Upper lobe of left lung (tissue), 6 donors: ENCODE measurements at places on chromosomes 13 and 19.
A peak's percentile ranks its signal among the peaks of the same experiment; 100 is the strongest.

DNA sequence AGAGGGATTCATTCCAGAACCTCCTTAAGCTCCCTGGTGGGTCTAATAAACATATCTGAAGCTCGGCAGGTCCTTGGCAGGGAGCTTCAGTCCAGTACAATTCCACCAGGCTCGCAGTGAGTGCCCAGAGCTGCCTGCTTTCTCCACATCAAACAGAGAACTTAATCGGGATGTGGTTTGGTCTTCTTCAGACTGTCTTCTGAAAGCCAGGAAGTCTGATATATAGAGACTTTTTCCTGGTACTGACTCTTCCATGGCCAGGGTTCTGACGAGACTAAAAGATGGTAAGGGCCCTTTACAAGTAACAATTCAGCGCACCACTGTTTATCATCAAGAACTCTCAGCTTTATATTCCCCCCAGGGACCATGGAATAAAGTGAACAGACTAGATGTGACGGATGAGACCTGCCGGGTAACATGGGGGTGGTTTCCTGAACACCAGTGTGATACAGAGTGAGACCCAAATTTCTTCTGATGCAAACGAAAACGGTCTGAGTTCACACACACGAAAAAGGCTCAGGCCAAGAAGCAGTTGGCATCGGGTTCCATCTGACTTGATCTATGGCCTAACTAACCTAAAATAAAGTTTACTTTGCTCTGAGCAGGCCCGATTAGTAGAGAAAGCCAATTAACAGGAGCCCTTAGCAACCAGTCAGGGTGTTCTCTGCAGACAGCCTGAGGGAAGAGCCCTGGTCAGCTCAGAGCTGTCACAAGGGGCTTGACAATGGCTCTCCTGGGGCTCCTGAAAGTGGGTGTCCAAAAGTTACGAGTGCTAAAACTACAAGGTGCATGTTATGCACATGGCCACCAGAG lies 29.0 kb downstream of the RANBP3 start:
- DNase-seq: no peak

GRCh38 chr13:108629181-108629752 lies at the start of gene MYO16:
Gene MYO16, plus strand, starts transcription at chr13:108629611. Its CDS starts 234 bp downstream, at chr13:108629845.
- DNase-seq: no peak

DNA sequence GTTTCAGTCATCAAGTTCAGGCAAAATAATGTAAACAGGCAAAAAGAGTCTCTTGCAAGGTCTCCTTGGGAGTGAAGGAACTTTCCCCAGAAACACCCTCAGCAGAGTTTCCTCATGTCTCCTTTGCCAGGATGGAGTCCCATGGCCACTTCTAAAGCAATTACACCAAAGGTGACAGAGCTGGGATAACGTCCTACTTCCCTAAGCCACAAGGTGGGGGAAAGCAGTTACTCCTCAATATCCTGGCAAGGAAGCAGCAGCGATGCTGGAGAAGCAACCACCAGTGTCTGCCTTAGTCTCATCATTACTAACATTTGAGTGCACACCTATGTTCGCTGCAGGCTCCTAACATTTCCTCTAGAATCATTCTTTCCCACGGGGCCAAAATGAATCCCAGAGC lies 88.6 kb downstream of the UBL3 start:
- no peak for DNase-seq

DNA sequence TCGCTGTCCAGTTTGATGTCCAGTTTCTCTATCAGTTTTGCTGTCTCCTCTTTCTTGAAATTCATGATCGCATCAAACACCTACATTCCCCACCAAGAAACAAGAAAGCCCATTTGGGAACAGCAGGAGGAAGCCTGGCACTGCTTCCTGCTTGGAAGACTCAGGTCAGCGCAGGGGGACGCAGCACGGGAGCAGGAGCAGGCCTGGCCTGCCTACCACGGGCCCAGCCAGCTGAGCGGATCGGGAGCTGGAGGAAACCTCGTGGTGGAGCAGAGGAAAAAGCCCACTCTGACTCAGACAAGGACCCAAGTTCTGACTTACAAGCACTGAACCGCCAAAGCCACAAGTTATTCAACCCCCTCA lies 3.9 kb downstream of the EEF2 start:
- DNase-seq: no peak

- DNase-seq: peak; percentile 97
Observed at GRCh38 chr19:7871437-7872305, 2.5 kb downstream of the PRR36 start.

GRCh38 chr19:42455086-42455485 lies 12.3 kb upstream of the CXCL17 start:
- no peak for DNase-seq

DNA sequence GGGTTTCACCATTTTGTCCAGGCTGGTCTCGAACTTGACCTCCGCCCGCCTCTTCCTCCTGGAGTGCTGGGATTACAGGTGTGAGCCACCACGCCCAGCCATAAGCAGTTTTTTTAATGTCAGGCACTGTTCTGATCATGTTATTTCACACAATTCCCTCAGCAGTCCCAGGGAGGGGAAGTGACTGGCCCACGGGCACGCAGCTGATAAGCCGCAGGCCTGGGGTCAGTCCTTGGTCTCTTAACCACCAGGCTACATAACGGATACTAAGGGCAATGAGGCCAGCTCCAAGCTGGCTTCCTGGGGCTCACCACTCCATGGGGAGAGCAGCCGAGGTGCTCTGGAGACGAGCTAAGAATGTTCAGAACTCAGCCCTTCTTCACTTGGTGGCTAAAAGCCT lies 13.5 kb downstream of the BRSK1 start:
- DNase-seq: no peak

- DNase-seq: no peak
Observed at GRCh38 chr13:28161370-28161769, 23.0 kb downstream of the PAN3 start.

- no peak for DNase-seq
Observed at GRCh38 chr13:31242916-31243315, 43.1 kb downstream of the B3GLCT start.

GRCh38 chr19:29269641-29270040 lies 56.7 kb upstream of the UQCRFS1 start:
- DNase-seq: peak; percentile 20

- no peak for DNase-seq
Observed at GRCh38 chr13:74450964-74451363, 316.8 kb upstream of the KLF12 start.

GRCh38 chr13:28533441-28534166 lies 38.7 kb upstream of the FLT1 start:
- DNase-seq: no peak

- DNase-seq: no peak
Observed at GRCh38 chr13:39023761-39024160, 14.1 kb downstream of the PROSER1 start.

GRCh38 chr13:72960114-72960513 lies 98.7 kb upstream of the KLF5 start:
- DNase-seq: no peak

DNA sequence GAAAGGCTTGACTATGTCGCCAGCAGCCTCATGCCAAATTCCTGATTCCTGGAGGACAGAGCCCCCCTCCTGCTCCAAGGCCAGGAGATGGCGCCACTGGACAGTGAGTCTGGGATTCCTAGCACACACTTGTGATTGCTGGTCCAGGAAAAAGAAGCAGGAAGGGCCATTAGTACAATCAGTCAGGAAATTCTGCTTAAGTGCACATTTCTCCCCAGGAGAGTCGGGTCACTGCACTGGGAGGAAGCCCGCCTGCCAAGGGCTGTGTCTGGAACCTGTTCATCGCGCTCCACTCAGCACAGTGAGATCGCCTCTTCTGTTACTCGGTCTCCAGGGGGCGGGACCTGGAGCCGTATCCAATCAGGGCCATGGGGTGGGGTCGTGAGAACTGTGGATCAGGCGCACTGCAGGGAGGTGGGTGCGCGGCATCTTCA lies 65.1 kb downstream of the ZNF823 start:
- no peak for DNase-seq

DNA sequence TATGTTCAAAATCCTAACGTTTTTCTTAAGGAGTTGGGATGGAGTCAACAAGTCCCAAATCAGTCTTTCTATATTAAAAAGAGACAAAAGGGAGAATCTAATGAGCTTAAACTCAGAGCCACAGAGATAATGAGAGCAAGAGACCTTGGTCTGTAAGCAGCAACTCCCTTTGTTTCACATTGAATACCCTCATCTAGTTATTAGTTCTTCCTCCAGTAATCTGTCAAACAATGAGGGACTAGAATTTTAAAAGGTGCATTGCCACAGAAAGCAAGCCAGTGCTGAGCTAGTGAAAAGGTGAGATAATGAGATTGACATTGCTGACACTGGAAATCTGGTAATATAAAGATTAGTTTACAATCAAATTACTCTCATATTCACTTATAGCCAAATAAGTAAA lies 718.6 kb downstream of the DACH1 start:
- DNase-seq: no peak

DNA sequence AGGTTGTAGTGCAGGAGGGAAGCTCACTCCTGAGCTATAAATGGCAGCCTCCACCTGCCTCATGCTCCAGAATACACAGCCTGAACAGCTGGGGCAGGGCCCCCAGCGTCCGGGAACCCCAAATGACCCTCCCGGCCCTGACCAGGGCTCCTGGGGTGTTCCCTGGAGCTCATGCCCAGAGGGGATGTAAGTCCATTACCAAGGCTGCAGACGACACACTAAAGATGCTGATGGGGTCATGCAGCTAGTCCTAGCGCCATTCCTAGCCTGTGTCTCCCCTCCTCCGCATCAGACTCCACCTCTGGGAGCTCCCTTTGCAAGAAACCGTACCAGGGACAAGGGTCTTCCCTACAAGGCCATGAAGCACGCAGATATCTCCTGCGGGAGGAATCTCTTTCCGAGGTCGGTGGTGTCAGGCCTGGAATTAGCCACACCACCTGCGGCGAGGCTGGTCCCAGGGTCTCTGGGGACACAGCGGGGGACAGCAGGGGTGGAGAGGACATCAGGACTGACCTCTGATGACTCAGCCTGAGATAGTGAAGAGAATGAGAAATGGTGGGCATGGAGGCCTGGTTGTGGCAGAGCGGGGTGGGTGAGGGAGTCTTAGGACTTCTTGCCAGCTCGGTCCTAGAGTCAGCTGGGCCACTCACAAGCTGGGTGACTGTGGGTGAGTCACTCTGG lies 11.9 kb upstream of the TPM4 start:
- DNase-seq: peak; percentile 53

- no peak for DNase-seq
Observed at GRCh38 chr19:50602496-50602895, 34.3 kb upstream of the LRRC4B start.

DNA sequence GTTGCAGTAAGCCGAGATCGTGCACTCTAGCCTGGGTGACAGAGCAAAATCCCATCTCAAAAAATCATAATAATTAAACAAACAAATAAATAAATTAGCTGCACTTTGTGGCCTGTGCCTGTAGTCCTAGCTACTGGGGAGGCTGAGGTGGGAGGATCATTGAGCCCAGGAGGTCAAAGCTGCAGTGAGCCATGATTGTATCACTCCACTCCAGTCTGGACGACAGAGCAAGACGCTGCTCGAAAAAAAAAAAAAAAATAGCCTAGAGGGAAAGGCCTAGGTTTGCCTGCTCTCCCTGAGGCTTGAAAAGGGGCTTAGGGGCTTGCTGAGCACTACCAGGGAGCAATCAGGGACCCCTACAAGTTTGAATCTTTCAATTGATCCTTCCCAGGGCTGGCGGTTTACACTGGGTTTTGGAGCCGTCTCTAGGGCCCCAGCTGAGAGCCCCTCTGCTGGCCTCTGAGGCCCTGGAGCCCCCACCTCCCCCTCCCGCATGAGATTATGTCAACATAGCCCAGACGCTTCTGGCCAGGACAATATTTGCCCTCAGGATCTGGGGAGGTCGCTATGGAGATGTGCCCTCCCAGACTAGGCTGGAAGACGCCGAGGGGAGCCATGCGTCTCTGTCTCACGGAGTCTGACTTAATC lies 10.4 kb upstream of the GIPR start:
- no peak for DNase-seq

- DNase-seq: no peak
Observed at GRCh38 chr13:46668931-46669525, 116.1 kb downstream of the LRCH1 start.

DNA sequence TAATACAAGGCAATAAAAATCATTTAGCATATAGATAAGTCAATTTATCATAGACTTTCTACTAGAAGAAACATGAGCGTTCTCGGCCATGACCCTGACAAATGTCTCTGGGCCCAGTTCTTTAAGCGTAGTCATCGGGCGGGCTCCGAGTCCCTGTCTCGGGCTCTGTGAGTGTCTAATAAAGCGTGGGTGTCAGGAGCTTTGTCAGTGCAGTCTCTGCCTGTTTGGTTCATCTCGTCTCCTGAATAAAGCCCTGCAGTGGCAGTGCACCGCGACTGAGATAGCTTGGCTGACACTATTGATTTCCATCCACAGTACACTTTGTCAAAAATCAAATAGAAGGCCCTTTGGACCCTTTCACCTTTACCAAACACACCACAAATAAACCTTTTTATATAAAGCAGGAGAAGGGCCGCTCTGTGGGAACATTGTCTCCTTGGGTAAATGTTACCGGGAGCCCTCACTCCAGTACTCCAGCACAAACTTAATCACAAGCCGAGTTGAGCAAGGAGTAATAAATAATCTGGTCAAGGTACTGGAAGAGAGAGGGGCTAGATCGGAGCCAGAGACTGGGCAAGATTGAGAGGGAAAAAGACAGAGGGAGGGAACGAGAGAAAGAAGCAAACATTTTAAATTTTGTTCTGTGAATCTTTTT lies 368.2 kb upstream of the TSHZ3 start:
- no peak for DNase-seq

DNA sequence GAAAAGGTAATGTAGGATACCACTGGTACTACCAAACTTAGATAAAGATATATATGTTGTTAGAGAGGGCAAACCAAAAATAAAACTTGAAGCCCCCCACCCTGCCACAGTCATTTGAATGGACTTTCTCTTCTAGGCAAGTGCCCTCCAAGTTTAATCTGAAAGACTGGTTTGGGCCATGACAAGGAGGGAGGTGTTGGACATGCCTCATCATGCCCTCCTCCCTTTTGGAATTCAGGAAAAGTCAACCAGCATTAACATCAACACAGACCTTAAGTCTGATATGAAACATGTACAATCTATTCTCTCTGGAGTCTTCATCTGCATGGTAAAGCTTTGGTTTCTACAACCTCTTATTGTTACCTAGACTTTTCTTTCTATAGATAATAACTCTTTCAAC lies 46.3 kb upstream of the GPR12 start:
- DNase-seq: no peak

DNA sequence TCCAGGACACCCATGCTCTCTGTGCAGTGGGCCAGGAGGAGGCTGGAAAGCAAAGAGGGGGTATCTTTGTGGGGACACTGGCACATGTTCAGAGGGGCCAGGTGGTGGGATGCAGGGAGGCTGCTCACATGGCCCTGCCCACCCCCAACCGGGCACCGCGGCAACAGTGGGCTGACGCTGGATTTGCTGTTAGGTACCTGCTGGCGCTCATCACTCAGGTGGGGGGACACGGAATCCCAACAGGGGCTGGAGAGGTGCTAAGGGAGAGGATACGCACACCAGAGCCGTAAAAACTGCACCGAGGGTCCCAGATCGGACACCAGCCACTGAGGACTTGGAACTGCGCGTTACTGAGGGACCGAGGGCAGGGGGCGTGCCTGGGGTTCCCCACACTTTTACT lies 19.2 kb downstream of the AKAP8L start:
- DNase-seq: no peak

DNA sequence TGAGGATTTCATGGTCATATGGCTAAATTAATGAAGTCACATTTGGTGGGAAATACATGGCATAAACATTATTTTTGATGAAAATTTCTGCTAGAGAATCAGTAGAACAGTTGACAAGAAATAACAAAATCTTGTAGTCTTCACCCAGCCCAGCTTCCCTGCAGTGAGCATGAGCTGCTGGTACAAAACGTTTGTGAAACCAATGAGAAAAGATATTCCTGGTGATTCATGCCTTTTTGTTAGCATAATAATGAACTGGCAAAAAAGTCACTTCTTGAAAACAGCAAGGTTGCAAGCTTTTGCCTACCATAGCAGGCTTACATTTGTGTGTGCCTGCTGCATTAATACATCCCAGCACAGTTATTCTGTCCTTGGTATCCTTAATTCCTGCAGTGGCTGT lies 475.9 kb upstream of the HTR2A start:
- DNase-seq: no peak
